Lung (tissue), 17 donors: ENCODE measurements at places on chromosomes 1 and 21. TPM values are rescaled to one million over a fixed set of nuclear protein-coding genes. Genes with fewer than 3 reads are reported as not detected.

Gene PIGV
- total RNA-seq: 14.3 TPM

Gene KIRREL1
- 41.8 TPM for total RNA-seq

DNA sequence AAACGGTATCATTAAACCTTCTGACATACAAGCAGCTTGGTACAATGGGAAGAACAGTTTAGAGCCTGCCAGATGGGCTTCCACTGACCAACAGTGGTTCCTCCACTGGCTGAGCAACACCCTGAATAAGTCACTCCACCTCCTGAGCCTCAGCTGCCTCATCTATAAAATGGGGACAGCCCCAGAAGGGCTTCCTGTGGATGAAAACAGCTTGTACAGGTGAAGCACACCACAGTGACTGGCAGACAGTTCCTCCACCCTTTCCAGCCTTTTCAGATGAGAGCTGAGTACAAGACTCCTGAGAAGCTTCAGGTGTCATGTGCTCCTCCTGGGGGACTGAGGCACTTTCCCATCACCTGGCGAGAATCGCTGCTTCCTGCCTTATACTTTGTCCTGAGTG lies 2.1 kb downstream of the CAPZB start:
- DNase-seq: no peak

Gene TTC34
- total RNA-seq: 3.3 TPM

GRCh38 chr1:93437976-93438605 lies 9.8 kb upstream of the FNBP1L start:
- DNase-seq: peak; percentile 79
